ENCODE measurements at places on chromosomes 5 and 9.

- no peak for DNase-seq
These were observed 154.0 kb downstream of the MCTP1 start for GRCh38 chr5:95130941-95131340.

DNA sequence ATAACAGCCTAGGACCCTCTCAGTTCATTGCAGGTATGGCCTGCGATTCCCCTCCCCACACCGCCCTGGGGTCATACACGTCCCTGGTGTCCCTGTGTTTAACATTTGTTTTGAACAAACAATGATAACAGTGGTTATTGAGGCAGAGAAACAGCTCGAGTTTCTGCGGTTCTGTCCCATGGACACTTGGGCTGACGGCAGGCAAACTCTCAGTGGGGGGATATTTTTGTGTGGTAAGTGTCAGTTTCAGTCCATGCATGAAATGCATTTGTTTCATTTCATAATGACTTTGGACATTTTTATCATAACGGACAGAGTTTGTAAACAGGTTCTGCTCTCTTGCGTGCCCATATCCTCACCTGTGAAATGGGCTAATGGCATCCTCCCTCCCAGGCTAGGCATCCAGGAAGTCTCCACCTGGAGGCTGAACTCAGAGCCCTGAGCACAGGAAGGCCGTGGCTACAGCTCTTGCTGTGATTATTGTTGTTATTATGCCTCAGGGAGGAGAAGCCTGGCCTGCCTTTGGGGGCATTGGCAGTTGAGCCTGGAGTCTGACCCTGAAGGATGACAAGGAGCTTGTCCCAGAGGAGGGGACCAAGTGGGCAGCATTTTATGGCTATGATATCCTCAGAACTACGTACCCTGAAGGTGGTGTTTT, 190.9 kb downstream of the GADD45G start:
- DNase-seq: no peak

DNA sequence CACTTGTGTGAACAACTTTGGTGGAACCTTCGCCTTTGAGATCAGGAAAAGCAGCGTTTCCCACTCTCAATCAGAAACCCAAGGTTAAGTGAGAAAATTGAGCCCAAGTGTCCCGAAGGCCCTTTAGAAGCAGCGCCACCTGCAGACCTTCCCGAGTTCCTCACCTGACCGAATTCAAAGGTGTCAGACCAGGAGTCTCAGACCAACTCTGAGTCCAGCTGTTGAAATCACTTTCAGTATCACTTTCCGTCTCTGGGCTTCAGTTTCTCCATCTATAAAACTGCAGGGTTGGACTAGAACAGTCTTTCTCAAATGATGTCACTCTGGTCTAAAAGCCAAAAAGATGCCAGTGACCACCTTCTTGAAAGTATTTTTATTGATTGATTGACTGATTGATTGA, 31.7 kb upstream of the GRHPR start:
- no peak for DNase-seq

GRCh38 chr5:66513130-66513529, 83.1 kb upstream of the MAST4 start:
- DNase-seq: no peak

- DNase-seq: no peak
These were observed 70.2 kb downstream of the NR2F1-AS1 start for GRCh38 chr5:93510626-93511380.

- peak; percentile 66 for DNase-seq
These were observed 137.4 kb downstream of the PLK2 start for GRCh38 chr5:58322453-58322852.

DNA sequence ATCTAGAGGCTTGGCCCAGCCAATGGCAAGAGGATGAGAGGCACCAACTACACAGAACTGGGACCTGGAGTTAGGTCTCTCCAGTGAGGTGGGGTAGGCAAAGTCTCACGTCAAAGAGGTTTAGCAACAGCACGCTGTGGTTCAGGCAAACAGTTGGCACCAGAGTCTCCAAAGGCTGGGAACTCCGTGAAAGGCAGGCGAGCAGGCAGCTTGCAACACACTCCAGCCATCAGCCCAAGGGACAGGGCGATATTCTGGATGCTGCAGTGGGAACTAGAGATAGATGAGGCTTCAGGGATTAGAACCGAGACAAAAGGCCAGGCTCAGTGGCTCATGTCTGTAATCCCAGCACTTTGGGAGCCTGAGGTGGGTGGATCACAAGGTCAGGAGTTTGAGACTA, 129.1 kb downstream of the PDZD2 start:
- no peak for DNase-seq

GRCh38 chr5:169716287-169716686, 79.2 kb downstream of the DOCK2 start:
- DNase-seq: peak; percentile 89

DNA sequence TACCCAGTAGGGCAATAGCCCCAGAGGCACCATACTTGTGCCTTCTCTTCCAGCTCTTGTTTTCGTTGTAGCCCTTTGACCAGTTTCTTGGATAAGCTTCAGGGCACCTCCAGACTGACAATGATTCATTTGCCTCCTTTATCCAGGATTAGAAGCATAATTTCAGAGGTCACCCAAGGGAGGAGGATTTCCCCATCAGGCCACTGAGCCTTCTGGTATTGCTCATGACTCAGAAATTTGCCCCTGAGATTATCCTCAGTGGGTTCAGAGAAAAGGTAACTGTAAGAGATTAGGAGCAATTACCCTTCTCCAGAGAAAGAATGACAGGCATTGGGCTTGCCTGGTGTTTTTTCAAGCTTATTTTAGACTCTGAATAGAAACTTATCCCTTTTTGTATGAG, 147.9 kb downstream of the MSX2 start:
- no peak for DNase-seq

DNA sequence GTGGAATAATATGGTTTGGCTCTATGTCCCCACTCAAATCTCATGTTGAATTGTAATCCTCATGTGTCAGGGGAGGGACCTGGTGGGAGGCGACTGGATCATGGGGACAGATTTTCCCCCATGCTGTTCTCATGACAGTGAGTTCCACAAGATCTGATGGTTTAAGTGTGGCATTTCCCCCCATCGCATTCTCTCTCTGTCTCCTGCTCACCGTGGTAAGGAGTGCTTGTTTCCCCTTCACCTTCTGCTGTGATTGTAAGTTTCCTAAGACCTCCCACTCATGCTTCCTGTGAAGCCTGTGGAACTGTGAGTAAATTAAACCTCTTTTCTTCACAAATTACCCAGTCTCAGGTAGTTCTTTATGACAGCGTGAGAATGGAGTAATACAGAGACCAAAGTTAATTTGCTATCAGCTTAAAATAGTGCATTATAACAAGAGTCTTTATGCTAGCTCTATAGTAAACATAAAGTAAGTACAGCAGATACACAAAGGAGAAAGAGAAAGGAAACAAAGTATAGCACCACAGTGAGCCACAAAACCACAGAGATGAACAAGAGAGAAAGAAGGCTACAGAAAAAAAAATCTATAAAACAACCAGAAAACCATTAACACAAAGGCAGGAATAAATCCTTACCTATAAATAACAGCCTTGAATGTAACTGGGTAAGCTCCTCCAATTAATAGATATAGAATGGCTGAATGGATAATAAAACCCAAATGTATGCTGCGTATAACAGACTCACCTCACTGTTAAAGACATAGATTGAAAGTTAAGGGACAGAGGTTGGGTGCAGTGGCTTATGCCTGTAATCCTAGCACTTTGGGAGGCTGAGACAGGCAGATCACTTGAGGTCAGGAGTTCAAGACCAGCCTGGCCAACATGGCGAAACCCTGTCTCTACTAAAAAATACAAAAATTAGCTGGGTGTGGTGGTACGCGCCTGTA, 39.7 kb downstream of the RAPGEF6 start:
- DNase-seq: no peak

- DNase-seq: no peak
These were observed 4.5 kb downstream of the TTC23L start for GRCh38 chr5:34843497-34843896.

DNA sequence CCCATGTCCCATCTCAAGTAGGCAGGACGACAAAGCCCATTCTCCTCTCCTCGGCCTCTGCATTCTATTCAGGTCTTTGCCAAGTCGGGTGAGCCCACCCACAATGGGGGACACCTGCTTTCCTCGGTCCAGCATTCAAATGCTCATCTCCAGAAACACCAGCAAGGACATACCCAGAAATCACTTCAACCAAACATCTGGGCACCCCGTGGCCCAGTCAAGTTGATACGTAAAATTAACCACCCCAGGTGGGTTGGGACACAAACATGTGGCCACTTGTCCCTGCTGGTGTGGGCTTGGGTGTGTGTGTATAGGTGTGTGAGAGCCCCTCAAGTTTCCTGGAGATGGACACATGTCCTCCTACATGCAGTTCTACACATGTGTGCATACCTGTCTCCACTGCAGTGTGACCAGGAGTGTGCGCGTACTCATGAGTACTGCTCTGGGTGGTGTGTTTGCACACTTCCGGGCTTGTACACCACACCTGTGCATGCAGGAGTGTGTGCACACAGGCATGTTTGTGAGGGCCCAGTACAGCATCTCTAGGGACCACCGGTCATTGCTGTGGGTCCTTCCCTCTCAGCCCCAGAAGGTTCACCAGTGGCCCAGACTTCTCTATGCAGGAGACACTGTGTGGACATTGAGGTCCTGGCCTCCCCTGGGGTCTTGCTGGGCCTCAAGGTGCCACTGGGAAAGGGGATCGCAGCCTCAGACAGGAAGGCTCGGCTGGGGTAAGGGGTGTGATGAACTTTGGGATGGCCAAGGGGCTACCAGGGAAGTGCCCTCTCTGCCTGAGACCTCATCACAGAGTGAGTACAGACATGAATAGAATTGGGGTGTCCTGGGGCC, 35.4 kb upstream of the RXRA start:
- no peak for DNase-seq

DNA sequence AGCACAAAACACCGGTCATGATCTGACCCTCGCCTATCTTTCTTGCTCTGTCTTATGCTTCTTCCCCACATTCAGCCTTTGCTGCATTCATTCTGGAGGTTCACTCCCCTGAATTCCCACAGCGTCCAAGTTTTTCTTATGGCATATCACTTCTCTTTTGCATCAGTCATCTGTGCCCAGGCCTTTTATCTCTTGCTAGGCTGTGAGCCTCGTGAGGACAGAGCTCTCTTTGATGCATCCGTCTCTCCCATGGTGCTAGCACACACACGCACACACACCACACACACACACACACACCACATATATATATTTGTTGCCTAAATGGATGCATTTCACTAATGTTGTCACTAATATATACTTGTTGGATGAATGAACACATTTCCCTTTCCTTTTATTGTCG, 45.8 kb upstream of the ATG10 start:
- no peak for DNase-seq

GRCh38 chr5:149433524-149434131, 54.5 kb upstream of the IL17B start:
- DNase-seq: peak; percentile 86

DNA sequence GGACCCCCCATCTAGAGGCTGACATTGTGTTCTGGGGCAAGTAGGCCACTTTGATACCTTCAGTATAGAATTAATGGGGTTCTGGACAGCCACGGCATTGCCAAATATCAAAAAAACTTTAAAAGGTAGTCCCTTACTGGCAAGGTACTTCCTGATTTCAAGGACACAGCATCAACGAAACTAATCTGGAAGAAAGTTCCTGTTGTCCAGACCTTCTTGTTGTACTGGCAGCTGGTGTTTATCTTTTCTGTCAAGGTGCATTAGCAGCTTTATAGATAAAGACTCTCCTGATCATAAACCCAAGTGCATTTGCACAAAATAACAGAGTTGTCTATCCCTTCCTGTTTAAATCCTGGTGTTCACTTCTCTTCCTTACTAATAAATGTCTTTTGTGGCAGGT, 23.7 kb upstream of the GOLGA1 start:
- no peak for DNase-seq

DNA sequence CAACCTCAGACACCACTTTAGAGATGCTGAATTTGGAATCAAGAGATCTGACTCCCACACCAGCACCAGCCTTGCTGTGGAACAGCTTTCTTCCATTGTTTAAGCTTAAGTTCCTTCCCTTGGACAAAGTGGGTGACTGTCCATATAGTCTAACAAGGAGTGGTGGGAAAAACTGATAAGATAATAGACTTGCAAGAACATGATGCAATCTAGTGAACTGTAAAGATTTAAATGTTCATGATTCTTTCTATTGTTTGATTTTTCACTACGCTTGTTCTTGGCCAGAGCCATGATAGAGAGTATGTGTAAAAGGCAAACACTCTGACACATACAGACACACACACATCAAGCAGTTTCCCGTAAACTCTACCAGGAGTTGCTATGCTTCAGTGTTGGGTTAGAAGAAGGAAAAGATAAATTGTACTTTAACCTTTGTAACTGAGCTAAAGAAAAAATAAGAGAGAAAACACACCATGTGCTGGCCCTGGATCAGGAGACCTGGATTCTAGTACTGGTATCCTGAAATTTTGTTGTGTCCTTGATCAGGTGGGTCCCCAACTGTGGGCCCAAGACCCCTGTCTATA, 94.3 kb downstream of the PAPPA start:
- no peak for DNase-seq

- peak; percentile 89 for DNase-seq
These were observed 86.0 kb downstream of the FBXL7 start for GRCh38 chr5:15585841-15586591.

GRCh38 chr9:133589454-133590227, 19.5 kb downstream of the FAM163B start:
- DNase-seq: no peak

DNA sequence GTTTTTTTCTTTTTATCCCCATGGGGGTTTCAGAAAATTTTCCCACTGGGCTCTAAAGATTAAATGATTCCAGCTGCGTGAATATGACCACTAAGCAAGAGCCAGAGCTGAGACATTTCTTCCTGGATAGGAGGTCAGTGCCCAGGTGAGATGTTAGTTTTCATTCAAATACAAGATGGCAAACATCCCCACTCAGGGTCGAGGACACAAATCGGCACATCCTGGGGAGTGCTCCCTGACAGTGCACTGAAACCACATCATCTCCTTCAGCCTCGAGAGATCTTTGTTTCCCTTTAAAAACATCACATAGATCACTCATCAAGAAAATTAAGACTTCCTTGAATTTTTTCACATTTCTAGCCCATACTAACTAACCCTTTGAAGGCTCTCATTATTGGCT, 273.2 kb upstream of the PANK3 start:
- no peak for DNase-seq

GRCh38 chr5:135986891-135987401, 32.2 kb upstream of the LECT2 start:
- DNase-seq: peak; percentile 58

- peak; percentile 23 for DNase-seq
These were observed 52.1 kb upstream of the EQTN start for GRCh38 chr9:27348785-27349697.

DNA sequence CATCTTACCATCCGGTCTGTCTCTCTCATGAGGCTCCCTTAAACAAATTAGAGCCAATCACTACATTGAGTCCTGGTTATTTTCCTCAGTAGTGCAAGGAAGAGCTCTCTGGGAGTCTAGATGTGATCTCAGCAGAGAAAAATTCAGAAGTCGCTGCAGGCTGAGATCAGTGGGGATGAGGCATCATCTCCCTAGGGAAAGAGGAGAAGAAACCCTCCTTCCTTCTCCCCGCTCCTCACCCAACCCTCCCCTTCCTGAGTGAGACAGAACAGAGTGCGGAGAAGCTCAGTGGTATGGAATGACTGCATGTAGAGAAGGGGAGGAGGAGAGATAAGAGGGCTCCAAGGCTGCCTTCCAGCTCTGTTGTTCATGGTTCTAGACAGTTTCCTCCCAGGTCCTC, 80.5 kb downstream of the PAPPA start:
- peak; percentile 100 for DNase-seq
